GM04503 (cell line): ENCODE measurements at places on chromosomes 12 and 14.
A peak's percentile ranks its signal among the peaks of the same experiment; 100 is the strongest.

DNA sequence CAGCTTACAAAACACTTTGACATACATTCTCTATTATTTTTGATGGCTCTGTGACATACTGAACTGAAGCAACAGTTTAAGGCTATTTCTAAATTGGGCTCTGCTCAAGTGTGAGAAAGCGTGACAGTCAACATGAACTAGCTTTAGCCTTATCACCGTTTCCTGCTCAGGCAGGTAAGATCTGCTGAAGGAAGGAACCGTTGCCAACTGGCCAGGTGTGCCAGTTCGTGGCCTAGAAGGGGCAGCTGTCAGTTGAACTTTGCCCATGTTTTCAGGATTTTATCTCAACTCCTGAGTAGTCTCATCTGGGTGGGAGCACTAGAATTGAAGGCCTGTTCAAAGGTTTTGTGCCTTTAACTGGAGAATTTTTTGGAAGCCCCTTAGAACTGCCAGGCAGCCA lies 79.5 kb downstream of the ETV6 start:
- DNase-seq, result no peak

DNA sequence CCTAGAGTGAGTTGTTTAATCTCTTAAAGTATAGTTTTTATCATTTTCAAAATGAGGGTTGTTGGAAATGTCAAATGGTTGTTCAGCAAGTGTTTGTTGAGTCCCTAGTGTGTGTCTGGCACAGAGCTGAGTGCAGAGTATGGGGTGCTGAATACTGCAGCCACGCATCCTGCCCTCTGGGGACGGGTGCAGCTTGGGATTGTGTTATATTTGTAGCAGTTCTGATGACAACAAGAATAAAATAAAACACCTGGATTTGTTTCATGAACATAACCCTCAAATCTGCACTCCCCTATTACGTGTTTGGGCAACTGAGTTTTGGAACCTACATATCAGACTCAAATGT lies 127.9 kb downstream of the CACNA1C start:
- no peak for DNase-seq

DNA sequence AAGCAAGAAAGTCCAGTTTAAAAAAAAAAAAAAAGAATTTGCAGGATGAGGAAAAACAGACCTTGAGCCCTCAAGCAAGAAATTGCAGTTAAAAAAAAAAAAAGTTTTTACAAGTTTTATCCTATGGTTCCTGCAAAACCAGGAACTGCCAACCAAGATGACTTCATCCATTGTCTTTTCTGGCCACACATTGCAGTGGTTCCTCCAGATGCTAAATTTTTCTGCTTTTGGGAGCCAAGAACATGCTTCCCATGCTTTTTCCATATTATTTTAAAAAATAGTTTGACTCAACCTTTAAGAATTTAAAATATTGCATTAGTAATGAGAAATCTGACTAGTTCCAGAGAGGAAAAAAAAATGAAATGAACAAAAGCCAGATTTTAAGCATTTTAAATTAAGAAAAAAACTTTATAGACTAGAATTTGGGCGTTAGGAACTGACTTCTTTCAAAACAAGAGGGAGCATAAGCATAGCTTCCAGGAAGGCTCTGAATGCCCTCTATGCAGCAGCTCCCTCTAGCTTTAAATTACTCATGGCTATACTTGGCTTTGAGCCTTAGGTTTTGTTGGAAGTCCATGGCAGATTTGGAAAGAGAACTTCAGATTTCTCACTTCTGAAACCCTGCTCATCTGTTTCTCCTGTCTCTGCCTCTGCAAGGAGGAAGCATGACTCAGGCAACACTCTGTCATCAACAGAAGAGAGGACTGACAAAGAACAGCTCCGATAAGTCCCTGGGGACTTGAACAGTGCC lies 124.5 kb downstream of the GPR65 start:
- DNase-seq, result peak; percentile 49

DNA sequence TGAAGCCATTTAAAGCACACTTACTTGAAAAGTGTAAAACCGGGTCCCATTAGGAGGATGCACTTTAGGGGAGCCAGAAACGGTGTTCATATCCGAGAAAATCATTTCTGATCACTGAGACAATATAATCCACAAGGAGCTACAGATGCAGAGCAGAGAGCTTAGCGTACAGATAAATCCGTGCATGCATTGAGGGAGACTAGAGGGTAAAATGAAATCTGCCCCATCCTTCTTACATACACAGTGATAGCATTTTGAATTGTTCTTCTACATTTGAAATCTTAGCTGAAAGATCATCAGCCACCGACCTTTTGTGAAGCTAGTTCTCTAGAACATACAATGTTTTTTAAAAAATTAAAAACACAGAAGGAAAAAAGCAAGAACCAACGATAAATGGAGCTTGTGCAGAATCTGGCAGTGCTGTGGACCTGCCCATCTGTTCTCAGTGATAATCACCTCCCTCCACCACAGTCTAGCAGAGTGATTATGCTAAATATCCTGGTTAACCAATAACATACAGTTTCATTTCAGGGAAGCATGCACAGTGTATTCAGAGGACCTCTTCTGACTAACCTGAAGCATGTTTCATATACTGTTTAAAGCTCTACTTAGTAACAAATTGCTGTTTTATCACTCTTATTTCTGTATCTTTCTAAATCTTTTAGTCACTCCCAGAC lies 161.1 kb downstream of the PPFIA2 start:
- DNase-seq, result no peak

- DNase-seq, result no peak
Observed at GRCh38 chr12:65157091-65157490, 12.3 kb upstream of the LEMD3 start.

DNA sequence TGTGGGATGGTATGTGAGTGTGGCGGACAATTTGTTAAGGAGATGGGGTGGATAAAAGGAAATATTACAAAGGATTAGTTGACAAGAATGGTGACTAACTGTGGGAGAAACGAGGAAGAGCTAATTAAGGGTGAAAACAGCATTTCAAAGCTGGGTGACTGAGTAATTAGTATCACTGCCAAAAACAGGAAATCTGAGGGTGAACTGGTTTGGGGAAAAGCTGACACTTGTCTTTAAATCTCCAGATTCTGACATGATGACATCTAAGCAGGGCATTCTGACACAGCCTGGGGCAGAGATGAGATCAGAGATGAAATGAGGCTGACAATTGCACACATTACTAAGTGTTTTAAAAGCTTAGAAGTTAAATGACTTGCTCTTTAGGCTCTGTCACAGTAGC lies 42.4 kb upstream of the CCDC175 start:
- no peak for DNase-seq

DNA sequence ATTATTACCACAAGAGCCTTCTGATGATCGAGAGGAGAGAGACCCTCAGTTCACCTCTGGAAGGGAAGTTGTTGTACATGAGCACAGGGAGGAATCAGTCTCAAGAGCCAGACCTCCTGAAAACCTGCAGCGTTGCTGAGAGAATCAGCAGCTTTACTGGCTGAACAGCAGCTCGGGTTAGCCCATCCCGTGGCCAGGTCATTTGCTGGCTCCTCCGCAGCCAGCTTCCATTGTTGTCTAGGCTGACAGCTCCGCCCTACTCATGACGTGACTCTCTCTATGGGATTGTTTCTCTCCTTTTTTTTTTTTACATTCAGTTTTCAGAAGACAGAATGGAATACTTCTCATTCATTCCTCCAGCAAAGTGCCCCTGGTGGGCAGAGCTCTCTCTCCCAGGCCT lies 69.9 kb downstream of the TGFB3 start:
- no peak for DNase-seq

GRCh38 chr12:40921563-40922163 lies 229.4 kb downstream of the CNTN1 start:
- DNase-seq, result no peak

GRCh38 chr12:107327651-107328182 lies 234.4 kb upstream of the CRY1 start:
- DNase-seq, result no peak

- DNase-seq, result no peak
Observed at GRCh38 chr12:47652521-47653234, 53.2 kb downstream of the RPAP3 start.

DNA sequence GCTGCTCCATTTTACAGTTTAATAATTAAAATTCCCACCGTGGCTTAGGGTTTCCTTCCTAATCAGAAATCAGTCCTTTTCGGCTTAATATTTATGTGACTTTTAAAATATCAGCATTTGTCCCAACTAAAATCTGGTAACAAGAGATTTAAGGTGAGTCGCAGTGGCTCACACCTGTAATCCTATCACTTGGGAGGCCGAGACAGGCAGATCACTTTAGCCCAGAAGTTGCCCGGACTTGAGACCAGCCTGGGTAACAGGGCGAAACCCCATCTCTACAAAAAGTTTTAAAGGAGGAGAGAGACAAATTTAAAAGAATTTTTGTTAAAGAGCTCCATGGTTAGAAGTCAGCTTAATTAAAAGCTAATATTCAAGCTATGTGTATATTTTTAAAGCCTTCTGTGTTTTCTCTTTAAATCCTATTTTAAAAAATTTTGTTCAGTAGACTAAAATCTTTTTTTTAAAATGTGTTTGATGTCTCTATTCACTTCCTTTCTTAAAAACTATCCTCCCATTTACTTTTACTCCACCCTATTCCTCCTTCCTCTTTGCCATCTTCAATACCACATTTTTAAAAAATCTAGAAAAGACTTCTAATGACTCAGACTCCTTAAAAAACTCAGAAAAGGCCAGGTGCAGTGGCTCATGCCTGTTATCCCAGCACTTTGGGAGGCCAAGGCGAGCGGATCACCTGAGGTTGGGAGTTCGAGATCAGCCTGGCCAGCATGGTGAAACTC lies 3.8 kb upstream of the TAC3 start:
- no peak for DNase-seq

GRCh38 chr14:55201219-55202101 lies 10.1 kb upstream of the DLGAP5 start:
- DNase-seq, result no peak

DNA sequence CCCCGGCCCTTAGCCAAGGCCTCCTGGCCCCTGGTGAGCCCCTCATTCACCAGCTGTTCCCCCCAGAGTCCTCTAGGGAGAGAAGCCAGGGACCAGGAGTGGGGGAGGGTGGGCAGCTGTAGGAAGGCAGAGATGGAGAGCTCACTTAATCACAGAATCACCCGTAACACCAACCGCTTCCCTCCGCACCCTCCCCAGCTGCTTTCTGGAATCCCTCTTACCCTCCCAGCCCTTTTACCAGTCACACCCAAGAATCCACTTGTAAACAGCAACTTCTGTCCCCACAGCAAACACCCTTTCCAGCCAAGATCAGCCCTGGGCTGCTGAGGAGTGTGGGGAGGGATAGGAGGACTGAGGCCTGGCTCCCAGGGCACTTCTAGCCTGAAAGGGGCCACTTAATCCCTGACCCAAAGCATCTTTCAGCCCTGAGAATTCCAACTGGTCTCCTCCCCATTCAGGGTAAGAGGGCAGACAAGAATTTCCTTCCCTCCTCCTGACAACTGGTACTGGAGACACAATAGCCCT lies 18.8 kb downstream of the NCKAP5L start:
- no peak for DNase-seq

GRCh38 chr12:122981036-122981471 lies 573 bp downstream of the ARL6IP4 start:
- DNase-seq, result no peak

GRCh38 chr12:14403711-14404196 lies 38.3 kb downstream of the ATF7IP start:
- DNase-seq, result peak; percentile 56

- DNase-seq, result peak; percentile 85
Observed at GRCh38 chr12:32533971-32534590, 134.7 kb downstream of the FGD4 start.

DNA sequence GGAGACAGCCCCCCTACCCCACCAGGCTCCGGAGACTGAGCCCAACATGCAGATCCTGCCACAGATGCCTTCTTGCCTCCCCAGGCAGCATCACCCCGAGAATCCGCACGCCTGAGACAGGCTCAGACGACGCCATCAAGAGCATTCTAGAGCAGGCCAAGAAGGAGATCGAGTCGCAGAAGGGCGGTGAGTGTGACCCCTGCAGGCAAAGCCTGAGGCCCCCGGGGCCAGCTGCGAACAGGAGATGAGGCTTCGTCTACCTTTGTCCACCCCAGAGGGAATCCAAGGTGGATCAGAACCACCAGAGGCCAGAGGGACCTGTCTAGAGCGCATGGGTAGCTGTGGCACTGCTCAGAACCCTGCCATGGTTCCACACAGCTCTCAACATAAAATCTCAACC lies 56.9 kb downstream of the PHETA1 start:
- DNase-seq, result no peak

DNA sequence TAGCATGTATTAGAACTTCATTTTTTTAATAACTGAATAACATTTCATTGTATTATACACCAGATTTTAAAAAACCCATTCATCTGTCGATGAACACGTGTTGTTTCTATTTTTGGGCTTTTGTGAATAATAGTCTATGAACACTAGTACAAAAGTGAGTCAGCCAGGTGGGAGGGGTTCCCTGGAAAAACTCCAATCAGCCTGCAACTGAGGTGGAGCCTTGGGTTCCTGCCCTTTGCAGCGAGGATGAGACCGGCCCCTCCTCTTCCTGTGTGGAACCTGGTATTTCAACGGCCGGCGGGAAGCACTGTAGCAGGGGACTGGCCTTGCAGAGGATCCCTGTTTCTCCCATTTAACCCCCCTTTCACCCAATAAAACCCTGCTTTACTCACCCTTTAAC lies 56.1 kb downstream of the LMNTD1 start:
- no peak for DNase-seq

- DNase-seq, result no peak
Observed at GRCh38 chr12:50723865-50724264, 40.0 kb upstream of the ATF1 start.

GRCh38 chr12:121839993-121840761 lies 18.5 kb downstream of the HPD start:
- no peak for DNase-seq

DNA sequence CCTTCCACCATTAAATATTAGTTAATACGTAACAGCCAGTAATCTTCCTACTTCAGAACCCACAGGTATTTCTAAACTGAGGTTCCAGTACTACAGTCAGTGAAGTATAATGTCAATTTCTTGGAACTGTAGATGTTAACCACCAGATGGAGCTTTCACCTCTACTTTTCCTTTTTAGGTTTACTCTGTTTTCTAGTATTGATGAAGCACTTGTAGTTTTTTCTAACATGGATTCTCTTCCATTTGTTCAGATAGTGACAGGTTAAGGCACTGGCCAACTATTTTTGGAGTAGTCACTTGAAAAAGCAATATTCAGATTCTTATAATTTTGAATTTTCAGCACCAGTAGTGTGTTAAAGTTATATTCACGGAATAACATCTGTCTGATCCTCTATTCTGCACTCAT lies 4.6 kb upstream of the SEC23A start:
- DNase-seq, result no peak

GRCh38 chr12:46489951-46490388 lies 117.4 kb upstream of the SLC38A2 start:
- DNase-seq, result no peak

- DNase-seq, result no peak
Observed at GRCh38 chr12:19792028-19792427, 352.7 kb downstream of the AEBP2 start.

- DNase-seq, result no peak
Observed at GRCh38 chr12:54030889-54031471, 1.9 kb upstream of the HOXC5 start.

DNA sequence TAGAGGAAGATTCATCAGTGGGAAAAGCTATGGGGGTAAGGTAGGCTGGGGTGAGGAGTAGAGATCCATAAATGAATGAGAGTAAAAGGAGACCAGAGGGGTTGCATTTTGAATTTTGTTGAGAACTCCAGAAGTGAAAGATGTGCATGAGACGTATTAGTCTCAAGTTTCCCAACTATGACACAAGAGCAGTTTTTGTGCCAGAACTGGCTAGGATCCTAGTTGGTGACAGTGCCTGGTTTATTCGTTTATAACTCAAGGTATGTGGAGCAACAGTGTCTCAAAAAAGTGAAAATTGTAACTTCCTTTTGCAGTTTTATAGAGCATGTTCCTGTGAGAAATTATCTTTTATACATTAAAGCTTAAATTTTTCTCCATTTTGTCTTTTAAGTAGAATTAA lies 377.0 kb downstream of the NPAS3 start:
- DNase-seq, result peak; percentile 3
